HuH-7.5 (cell line): ENCODE measurements at places on chromosomes 11 and 22.

DNA sequence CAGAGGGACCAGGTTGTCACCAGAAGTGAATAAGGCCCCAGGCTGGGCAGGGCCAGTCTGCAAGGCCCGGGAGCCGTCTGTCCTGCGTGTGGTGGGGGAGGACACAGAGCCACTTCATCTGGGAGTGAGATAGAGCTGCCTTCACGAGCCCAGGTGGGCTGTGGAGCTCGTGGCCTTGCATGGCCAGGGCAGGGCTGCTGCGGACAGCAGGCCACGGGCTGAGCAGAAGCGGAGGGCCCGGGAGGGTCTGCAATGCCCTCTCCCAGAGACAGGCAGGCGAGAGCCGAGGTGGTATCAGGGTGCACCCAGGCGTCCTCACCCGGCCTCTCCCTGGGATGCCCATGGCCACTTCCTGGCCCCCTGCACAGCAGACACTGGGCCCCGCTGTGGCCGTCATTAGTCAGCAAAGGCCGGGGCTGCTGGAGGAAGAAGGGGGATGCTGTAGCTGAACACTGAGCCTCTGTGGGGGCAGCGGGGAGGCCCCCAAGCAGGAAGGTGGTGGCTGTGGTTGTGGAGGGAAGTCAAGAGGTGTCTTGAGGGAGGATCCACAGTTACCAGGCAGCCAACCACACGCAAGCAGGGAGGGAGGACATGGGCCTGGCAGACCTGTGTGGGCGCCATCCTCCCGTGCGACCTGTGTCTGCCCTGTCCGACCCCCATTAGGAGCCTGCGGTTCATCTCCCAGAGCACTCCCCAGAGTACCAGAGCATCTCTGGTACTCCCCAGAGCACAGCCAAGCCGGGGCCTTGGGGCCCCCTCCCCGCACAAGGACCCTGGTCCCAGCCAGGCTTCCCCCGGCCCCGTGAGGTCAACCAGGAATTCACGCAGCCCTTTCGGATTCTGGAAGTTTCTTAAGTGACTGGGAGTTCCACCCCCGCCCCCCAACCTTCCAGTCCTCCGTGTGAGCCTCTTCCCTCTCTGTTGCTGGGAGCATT lies 1109.5 kb downstream of the BRD1 start:
- no peak for DNase-seq

- DNase-seq: no peak
Measured at GRCh38 chr11:73162196-73162740, 20.1 kb upstream of the FCHSD2 start.

GRCh38 chr11:128480665-128481064 lies 106.7 kb downstream of the ETS1 start:
- no peak for DNase-seq

GRCh38 chr11:64291752-64292459 lies 804 bp downstream of the KCNK4 start:
- no peak for DNase-seq
